ENCODE measurements at places on chromosomes 6 and 20.

DNA sequence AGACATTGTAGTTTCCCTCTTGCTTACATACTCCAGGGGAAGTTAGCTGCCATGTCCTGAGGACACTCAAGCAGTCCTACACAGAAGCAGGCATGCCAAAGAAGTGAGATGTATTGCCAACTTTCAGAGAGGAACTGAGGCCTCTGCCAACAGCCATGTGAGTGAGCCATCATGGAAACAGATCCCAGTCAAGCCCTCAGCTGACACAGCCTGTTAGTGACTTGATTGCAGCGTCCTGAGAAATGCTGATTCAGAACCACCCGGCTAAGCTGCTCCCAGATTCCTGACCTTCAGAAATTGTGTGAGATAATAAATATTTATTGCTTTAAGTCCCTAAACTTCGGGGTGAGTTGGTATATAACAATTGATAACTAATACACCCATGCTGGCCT is 38.1 kb downstream of the GSTA2 start:
- DNase-seq: no peak

DNA sequence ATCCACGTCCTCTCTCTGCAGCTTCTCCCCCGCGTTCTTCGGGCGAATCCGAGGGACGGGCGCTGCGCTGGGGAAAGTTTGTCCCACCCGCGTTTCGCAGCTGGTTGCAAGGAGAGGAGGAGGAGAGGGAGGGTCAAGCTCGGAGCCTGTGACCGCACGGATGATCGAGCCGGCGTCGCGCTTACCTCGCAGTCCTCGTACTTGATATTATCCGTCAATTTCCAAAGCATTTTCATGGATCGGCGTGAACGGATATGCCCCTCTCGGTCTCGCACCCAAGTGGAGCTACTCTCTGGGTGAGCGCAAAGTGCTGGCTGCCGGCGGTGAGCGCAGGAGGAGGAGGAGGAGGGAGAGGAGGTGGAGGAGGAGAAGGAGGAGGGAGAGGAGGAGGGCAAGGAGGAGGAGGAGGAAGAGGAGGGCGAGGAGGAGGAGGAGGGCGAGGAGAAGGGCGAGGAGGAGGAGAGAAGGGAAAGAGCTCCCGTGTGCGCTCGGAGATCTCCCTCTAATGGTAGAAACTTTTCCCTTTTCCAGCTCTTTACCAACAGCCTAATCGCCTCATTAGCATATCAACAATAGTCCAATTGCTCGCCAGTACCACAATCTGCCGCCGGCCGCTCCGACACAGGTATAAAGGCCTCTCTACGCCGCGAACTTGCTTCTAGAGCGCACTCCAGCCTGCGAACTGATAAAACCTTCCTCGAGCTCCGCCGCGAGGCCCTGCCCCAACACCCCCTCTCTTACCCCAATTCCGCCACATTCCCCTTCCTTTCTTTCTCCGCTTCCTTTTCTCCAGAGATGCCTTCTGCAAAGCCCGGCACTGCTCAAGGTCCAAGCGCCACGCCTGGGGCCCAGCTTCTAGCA is at the start of gene TFAP2A:
Gene TFAP2A (minus strand): TSS at position 319 of the 861 bp plus-strand sequence. CDS start 83 bp downstream, at position 236.
- DNase-seq: no peak

- DNase-seq: no peak
These were observed 25.0 kb downstream of the TTBK1 start for GRCh38 chr6:43268355-43268700.

DNA sequence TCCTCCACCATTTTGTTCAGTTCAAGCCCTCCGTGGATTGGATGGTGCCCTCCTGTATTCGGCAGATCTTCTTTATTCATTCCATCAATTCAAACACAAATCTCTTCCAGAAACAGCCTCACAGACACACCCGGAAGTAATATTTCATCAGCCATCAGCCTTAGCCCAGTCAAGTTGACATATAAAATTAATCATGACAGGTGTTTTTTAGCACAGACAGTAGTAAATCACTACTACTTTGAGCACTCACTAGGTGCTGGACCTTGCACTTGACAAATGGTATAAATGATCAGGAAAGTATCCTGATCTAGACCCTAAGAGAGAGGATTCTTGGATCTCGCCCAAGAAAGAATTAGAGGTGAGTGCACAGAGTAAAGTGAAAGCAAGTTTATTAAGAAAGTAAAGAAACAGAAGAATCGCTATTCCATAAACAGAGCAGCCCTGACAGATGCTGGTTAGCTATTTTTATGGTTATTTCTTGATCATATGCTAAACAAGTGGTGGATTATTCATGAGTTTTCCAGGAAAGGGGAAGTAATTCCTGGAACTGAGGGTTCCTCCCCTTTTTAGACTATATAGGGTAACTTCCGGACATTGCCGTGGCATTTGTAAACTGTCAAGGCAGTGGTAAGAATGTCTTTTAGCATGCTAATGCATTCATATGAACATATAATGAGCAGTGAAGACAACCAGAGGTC is 194.6 kb upstream of the LAMP5 start:
- no peak for DNase-seq

DNA sequence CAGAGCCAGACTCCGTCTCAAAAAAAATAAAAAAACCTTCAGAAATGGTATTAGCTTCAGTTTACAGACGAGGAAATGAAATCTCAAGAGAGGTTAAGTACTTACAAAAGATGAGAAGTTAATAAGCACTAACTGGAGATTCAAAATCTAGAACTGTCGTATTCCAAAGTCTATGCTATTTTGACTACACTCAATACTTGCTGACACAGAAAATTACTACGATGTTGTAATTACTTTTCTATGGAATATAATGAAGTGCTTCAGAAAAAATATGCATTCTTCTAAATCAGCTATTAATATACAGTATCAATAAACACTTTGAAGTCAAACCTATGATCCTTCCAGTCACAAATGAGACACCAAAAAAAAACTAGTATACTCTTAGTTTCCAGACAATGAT is 12.2 kb downstream of the REPS1 start:
- no peak for DNase-seq

Data from activated gamma-delta T cell treated with anti-CD3 and anti-CD28 coated beads, Interleukin-2, amount 50 U/mL, for 16 hours (primary cell).